ENCODE measurements at places on chromosomes 4 and X.

- DNase-seq, result no peak
Measured at GRCh38 chr4:125306533-125306932, 8.2 kb upstream of the FAT4 start.

DNA sequence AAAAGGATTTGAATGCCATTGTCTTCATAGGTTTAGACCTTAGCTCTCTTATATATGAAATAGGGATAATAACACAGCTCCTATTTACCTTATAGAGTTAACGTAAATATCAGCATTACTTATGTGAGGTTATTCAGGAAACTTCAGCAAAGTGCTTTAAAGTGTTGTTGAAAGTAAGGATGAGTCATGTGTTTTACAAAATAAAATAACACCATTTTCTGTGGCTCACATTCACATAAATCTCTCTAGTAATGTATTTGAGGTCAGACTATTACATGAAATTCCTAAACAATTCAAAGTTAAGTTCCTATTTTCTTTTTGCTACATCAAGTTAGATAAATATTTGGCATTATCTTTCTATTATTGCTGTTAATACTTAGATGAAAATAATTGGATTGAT is 2.9 kb downstream of the GNRHR start:
- no peak for DNase-seq

- DNase-seq, result no peak
Measured at GRCh38 chrX:153029875-153030274, 26.4 kb upstream of the PNMA3 start.

GRCh38 chr4:48332661-48333060 is 8.7 kb upstream of the SLAIN2 start:
- DNase-seq, result no peak

DNA sequence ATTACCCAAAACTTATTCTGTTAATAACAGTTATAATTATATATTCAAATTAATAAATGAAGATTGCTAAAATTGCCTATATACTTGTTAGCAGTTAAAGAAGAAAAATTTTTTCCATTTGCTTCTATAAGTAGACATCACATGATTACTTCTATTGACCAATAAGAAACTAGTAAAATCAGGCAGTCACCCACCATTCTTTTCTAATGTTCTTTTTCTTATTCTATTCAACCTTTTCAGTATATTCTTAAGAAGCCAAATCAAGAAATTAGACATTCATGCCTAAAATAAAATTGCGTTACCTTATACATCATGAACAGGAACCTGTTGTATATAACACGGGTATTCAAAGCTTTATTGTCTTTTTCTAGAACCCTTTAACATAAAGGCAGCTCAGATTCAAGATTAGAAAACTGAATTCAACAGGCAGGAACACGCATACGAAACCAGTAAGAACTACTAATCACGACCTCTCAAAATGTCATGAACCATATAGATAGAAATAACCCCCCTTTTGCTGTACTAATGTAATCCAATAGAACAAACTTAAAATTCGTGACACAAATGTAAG is 568.1 kb upstream of the DIPK2B start:
- no peak for DNase-seq

- DNase-seq, result no peak
Measured at GRCh38 chr4:185536411-185536709, 1.1 kb upstream of the PDLIM3 start.

DNA sequence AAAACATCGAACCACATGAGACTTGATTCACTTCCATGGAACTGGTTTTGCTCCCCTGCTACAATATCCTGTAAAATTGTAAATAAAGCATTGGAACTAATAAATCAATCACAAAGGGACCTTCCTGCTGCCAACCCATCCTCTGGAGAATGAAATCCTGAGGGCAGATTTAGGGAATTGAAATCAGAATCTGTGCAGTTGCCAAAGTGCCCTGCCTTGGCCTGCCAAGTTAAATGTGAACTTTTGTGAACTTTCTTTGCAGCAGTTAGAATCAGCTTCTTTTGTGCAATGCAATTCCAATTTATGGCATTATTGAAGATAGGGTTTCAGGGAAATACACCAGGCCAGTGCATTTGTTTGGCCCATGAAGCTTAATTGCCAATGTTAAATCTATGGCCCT is 263.1 kb downstream of the PTTG2 start:
- no peak for DNase-seq

- no peak for DNase-seq
Measured at GRCh38 chr4:99655308-99656081, 2.1 kb downstream of the C4orf54 start.

DNA sequence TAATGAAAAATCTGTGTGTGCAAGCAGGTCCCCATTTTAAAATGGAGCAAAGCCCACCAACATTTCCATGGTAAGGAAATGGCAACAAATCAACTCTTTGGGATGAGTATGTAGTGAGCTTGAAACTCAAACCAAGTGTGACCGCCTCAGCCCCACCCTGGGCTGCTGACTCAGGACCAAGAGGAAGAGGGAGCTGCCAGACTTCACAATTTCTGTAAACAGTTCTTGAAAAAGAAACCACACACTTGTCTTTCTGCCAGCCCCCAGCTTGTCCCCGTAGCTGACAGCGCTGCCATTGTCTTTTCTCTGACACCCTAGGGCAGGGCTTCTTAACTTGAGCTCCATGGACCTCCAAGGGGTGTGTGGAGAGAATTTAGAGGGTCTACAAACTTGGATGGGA is 10.3 kb downstream of the RTL5 start:
- DNase-seq, result no peak
